ENCODE measurements at places on chromosomes 6 and 20.

DNA sequence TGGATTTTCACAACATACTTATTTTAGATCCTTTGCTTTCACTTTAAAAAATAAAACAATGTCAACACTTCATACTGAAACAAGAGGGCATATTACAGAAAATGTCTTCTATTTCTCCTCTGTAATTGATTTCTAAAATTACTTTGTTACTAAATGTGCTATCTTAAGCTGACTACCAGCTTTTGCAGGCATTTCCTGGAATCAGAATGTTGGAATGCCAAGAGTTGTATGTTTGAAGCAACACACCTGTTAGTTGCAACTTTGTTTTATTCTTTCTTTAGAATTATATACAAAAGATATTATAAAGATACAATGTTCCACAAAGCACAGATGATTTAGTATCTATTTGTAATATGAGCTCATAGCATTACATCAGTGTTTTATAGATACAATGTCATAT lies 62.5 kb upstream of the TMEM170B start:
- DNase-seq, result no peak

GRCh38 chr20:62761759-62762131 lies 34.5 kb upstream of the MRGBP start:
- no peak for DNase-seq

GRCh38 chr6:137723273-137724017 lies 143.6 kb upstream of the TNFAIP3 start:
- DNase-seq, result no peak

GRCh38 chr20:32967961-32968457 lies 36.2 kb downstream of the SUN5 start:
- DNase-seq, result no peak

GRCh38 chr6:137728386-137729349 lies 138.4 kb upstream of the TNFAIP3 start:
- DNase-seq, result peak; percentile 24

- DNase-seq, result no peak
Observed at GRCh38 chr6:6932341-6932740, 175.4 kb upstream of the RREB1 start.

DNA sequence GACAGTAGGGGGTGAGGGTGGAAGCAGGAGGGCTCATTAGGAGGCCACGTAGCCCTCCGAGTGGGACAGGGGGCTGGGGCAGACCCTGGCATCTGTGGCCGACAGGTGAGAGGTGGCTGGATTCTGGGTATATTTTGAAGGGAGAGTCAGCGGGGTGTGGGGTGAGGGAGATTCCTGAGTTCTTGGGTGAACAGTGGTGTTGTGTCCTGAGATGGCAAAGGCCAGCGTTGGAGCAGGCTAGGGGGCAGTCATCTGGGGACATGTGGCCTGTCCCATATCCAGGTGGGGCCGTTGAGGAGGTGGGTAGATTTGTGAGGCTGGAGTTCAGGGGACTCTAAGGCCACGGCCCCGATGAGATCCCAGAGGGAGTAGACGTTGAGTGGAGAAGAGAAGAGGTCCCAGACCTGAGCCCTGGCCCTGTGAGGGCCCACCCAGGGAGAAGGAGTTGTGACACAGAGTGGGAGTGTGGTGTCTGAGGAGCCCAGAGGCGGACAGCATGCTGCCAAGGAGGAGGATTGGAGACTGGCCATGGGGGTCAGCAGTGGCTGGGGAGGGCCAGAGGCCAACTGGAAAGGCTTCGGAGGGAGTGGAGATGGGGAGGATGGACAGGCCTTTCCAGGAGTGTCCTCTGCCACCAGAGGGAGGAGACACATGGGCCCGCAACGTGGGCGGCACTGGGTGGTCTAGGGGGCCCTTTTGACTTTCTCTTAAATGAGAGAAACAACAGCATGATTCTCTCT lies 19.6 kb downstream of the PACSIN1 start:
- no peak for DNase-seq

GRCh38 chr6:20487669-20488375 lies 46.4 kb upstream of the CDKAL1 start:
- DNase-seq, result no peak

DNA sequence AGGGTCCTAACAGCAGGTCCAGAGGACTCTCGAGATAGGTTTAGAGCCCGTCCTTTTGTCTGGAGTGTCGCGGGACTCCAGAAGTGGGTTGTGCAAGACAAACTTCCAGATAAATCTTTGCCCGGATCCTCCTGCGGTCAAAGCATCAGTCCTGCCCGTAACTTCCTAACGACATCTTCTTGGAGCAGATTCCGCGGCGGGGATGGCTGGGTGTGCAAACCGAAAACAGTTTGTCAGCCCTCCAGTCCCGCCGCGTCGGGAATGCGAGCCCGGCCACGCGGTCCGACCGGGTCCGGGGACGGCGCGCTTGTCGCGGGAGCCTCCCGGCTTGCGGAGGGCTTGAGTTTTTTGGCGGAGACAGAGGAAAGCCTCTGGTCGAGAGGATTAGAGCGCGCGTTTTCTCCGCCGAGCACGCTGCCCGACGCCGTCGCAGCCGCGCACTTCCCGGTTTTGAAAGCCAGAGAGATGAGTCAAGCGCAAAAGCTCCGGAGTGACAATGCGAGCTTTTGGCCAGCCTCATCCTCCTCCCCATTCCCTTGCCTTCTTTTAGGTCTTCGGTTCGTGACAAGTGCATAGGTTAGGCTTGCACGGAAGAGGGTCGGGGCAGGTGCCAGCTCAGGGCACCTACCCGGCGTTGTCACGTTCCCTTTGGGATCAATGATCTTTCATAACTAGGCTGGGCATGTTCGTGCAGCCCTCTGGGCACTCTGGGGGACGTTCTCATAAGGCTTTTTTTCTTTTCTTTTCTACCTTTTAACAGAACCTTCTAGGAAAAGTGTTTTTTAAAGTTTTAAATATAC lies 91.3 kb upstream of the PRDM1 start:
- DNase-seq, result peak; percentile 26

- no peak for DNase-seq
Observed at GRCh38 chr6:4687989-4688947, 87.9 kb upstream of the CDYL start.

- no peak for DNase-seq
Observed at GRCh38 chr6:16681260-16681873, 79.9 kb downstream of the ATXN1 start.

DNA sequence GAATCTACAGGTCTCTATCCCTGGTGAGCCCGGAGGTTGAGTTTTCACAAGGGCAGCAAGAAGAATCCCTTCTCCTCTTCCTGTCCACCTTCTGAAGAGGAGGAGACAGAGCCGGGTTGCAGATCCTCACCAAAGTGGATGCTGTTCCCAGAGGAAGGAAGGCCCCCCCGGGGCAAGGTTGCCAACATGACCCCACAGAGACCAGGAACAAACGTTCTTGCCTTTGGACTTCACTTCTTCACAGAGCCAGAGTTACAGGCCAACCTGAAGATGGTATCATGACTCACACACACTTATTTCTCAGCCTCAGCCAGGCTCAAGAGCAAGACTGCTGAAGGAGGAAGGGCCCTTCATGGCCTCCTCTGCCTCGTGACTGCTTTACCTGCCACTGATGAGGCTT lies 384.3 kb downstream of the CD83 start:
- DNase-seq, result no peak

DNA sequence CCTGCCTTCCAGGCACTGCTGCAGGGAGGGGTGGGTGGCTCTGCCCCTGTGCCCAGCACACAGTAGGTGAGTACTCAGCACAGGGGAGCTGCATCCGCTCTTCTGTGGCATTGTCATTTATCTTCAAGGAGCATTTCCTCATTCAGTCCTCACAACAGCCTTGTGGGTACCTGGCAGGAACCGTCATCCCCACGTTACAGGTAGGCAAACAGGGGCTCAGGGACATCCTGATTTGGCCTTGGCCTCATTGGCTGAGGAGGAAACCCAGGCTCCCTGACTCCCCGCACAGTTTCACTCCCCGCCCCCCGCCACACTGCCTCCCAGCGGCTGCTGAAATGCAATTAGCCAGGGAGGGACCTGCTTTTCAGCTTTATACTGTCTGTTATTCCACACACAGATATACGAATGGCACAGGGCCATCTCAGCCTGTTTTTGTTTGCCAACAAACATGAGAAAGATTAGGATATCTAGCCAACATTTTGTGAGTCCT lies 24.2 kb upstream of the PNPLA1 start:
- DNase-seq, result no peak

DNA sequence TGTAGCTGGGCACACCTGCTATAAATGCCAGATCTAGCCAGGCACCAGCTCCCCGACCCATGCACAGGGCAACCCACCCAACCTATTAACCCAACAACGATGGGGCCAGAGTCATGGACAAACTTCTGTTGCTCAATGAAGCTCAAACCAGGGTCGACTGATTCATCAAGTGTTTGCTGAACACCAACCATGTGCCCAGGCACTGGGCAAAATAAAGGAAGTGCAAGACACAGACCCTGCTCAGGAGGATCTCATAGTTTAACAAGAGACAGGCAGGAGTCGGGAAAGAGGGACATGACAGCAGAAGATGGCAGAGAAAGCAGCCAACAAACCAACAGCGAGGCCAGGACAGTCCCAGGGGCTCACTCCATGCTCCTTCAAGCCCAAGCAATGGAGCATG lies 18.8 kb downstream of the KCNK5 start:
- no peak for DNase-seq

DNA sequence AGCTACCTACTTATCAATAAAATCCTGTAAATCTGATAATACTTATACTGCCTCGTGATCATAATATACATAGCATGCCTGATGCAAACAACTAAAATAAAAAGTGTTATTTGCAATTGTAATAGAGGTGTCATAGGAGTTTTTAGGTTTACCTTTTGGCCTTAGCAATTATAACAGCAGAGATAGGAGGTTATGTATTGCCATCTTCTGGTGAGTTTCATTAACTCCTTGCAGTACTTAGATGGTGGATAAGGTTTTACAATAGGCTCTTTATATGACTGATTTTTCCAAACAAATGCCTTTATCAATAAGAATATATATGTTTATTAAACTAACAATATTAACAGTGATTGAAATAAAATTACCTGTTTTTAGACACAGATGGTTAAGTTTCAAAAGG lies 27.8 kb upstream of the MYCT1 start:
- DNase-seq, result no peak

GRCh38 chr6:145199961-145200360 lies 535.4 kb downstream of the EPM2A start:
- DNase-seq, result no peak

DNA sequence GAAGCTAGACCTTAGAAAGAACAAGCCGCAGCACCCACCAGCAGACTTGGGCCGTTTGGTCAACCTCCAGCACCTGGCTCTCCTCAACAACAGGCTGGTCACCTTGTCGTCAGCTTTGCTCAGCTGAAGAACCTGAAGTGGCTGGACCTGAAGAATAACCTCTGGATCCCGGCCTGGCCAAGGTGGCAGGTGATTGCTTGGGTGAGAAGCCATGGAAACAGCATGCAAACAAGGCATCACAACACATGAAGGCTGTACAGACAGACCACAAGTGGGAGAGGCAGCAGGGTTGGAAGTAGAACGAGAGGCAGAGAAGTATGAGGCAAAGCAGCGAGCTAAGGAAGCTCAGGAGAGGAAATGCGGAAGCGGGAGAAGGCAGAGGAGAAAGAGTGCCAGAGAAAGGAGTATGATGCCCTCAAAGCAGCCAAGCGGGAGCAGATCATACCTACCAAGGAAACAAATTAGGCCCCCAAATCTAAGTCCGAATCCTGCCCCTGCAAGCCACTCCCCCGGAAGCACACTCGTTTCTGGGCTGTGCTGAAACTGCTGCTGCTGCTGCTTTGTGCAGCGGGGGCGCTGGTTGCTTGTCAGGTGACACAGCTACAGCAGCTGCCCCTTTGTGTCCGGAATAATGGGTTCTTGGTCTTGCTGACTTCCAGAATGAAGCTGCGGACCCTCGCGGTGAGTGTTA lies 121.6 kb upstream of the LGSN start:
- no peak for DNase-seq

- DNase-seq, result no peak
Observed at GRCh38 chr6:143647732-143648131, 30.0 kb upstream of the PHACTR2 start.

DNA sequence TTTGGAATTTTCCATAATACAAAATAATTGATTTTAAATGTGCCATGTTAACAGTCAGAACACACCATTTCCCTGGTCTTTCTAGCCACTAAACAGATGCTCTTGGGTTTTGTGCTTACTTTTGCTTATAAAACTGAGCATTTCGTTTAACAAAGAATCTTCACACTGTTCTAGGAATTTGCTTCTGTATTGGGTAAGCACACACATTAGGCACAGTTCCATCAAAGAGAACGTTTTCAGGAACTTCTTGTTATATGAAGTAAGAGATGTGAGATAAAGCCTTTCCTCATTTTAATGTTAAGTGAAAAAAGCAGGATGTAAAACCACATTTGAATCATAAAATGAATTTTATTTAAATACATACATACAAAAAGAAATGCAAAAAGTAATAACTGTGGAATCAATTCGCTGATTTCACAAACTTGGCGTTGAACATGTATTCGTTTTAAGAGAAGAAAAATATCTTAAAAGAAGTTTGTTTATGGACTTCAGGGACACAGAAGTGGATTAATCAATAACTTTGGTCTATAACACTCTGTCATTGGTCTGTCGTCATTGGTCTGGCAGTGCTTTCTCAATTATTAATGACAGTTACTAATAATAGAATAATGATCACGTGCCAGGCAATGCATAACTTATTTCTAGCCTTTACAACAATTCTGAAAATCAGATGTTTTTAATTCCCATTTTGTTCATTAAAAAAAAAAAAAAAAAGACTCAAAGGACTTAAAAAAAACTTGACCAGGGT lies 199.9 kb upstream of the PRDM1 start:
- DNase-seq, result no peak

- DNase-seq, result no peak
Observed at GRCh38 chr6:53360093-53360912, 11.6 kb upstream of the ELOVL5 start.

- no peak for DNase-seq
Observed at GRCh38 chr6:55666037-55666436, 87.0 kb upstream of the HMGCLL1 start.

DNA sequence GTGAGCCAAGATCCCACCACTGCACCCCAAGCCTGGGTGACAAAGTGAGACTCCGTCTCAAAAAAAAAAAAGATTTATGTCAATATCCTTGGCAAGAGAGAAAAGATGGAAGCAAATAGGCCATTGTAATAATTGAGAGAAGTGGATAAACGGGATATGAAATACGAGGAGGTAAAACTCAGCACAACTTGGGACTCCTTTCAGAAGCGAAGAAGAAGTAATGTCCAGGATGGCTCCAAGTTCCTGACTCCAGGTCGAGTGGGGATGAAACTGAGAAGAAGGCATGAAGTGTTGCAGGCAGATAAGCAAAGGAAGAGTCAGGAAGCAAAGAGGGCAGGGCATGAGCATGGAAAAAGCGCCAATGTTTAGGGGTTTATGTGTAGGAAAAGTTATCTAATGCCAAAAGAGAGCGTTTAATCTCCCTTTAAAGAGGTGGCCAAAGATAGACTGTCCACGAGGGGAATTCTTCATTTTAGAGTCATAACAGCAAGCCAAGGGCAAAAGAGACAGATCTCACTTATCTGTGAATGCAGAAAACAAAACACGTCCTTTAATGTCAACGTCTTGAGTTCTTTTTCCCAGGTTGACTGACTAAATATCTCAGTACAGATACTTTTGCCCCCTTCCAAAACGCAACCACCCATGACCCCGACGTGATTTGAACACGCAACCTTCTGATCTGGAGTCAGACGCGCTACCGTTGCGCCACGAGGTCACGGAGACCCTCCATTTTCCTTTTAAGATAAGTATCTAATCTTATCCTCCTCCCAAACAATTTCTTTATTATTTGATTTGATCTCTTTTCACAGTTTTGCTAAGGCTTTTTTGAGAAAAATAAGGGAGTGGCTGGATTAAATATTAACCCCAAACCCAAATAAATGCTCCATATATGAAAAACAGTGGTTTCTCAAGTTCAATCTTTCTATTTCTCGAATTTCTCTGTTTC lies 46.3 kb upstream of the BTN3A2 start:
- DNase-seq, result no peak

All from T1000 (cell line).